ENCODE measurements at places on chromosomes 13 and 19.

DNA sequence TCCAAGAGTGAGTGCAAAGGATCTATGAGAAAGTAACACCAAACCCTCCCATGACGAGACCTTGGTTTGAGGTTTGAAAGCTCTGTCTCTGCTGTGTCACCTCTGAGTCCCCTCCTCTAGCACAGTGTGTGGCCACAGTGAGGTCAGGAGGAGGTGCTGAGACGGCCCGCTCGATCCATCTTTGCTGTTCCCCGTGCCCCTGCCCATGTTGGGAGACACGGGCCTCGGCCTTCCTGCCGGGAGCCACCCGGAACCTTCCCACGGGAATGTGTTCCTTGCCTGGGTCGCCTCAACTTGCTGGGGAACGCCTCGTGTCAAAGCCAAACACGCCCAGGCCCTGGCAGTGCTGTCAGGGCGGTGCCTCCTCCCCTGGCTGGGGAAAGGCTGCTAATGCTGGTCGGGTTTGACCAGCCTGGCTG lies 10.1 kb downstream of the NANOS3 start:
- DNase-seq, result no peak

- DNase-seq, result no peak
These were observed 286.3 kb downstream of the POU4F1 start for GRCh38 chr13:78317030-78317429.

DNA sequence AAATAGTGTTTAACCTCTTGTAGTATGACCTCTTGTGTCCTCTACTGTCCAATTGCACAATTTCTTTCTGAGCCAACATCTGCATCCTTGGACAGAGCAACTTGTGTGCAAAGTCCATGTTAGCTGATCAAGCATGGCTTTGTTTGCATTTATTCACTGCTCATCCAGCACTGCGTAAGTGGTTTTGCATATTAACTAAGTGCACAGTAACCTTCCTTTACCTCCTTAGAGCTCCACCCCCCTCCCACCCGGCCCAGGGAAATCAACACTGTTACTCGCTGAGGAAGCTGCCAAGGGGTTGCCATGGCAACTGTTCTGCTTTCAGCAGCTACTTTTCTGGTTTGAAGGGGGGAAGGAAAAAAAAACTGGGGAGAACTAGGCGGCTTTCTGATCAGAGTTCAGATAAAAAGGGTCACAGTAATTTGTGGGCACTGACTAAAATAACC lies 153.5 kb upstream of the KLF12 start:
- peak; percentile 41 for DNase-seq

GRCh38 chr19:610801-611480 lies 21.3 kb downstream of the HCN2 start:
- no peak for DNase-seq

- peak; percentile 27 for DNase-seq
These were observed 23.9 kb upstream of the ZNF846 start for GRCh38 chr19:9792206-9793070.

GRCh38 chr13:108273429-108274118 lies 4.1 kb downstream of the TNFSF13B start:
- no peak for DNase-seq

GRCh38 chr19:36093687-36094086 lies 17.3 kb upstream of the OVOL3 start:
- no peak for DNase-seq

- no peak for DNase-seq
These were observed 32.8 kb downstream of the ELL start for GRCh38 chr19:18488838-18489626.

GRCh38 chr13:27194895-27195764 lies 23.5 kb upstream of the USP12 start:
- peak; percentile 89 for DNase-seq

DNA sequence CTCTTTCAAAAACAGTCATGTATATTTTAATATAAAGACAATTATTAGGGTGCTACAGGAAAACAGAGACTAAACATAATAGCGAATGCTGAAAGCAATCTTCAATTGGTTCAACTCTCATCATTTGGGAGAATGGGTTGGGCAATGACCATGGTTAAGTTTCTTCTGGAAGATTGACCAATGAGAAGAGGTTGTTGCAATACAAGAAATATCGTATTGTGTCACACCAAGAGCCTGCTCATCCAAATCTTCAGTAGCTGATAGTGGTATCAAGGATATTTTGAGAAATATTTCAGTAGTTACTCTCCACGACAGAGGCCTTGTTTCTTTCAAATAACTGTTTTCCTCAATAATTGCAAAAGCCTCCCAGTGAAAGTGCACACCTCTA lies 83.0 kb upstream of the FNDC3A start:
- DNase-seq, result no peak

DNA sequence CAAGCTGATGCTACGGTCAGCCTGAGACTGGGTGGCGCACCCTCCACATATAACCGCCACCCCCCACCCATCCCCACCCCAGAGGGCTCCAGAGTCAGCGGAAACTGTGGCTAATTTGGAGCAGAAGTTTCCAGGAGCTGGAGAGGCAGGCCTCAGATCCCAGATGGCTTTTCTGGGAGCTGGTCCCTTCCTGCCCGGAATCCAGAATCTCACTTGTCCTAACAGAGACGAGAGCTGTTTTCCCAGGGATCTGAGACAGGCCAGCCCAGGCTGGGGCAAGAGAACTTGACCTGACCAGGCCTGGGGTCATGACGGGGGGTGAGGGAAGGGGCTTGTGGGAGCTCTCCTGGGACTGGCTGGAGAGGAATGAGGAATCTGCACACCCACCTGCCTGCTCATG lies 6.5 kb downstream of the EPHX3 start:
- no peak for DNase-seq

GRCh38 chr19:17860331-17860992 lies 752 bp downstream of the RPL18A start:
- DNase-seq, result no peak

GRCh38 chr19:58325311-58326022 lies 1.3 kb upstream of the ZSCAN22 start:
- no peak for DNase-seq

DNA sequence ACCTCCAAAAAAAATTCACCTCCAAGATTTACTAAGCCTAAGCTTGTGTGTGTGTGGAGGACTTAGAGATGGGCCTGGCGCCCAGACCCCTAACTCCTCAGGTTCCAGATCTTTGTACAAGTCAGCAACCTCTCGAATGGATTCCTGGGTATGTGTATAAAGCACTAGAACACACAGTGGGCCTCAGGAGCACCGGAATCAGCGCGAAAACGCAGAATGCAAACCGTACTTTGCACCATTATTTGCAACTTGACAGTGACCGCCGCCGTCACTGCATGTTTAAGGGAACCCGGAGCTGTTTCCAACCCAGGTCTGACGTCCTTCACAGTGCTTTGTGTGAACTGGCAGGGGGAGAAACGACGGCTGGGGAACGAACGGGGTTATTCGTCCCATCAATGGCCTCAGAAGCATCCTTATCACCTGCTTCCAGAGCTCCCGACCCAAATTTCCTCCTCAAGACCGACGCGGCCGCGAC lies 688 bp downstream of the ZNF606 start:
- no peak for DNase-seq
